Astrocyte of the hippocampus (primary cell): ENCODE measurements at places on chromosomes 5 and 9.

GRCh38 chr5:173800340-173800739, 87.8 kb upstream of the CPEB4 start:
- DNase-seq = peak; percentile 49

DNA sequence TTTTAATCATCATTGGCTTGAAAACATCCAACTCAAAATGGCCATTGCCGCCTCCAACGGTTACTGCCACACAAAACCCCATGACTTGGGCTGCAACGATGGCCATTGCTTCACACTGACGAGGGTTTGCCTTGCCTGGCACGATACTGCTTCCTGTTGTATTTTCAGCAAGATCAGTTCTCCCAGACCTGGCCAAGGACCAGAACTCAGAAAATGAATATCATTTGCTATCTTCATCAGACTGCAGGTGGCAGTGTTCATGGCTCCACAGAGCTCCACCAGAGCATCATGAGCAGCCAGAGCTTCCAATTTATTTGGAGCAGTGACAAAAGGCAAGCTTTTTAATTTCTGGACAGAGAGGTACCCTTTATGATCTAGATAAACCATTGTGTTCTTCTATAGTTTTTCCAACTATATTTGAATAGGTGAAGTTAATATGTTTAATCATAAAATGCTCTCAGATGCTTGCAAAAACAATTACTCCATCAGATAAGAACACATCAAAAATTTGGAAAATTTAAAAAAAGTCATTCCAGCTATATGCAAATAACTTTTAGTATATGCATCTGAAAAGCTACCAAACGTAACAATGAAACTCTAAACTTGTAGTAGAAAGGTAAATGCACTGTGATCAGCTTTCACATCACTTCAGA, 10.4 kb downstream of the AMACR start:
- DNase-seq = peak; percentile 85

DNA sequence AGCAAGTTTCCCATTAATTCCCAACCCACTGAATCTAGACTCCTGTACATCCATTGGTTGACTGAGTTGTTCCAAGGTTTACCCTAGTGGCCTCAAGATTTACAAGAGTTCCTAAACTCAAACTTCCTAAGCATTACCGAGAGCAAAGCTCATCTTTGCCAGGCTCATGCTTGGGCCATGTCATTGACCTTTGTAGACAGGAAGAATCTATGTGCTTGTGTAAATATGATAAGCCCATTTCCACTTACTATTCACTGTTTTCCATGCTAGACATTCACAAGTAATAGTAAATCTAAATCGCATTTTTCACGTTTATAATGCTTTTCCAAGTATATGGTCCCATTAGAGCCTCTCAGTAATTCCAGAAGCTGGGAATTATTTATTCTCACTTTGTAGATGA, 534.5 kb upstream of the CLINT1 start:
- no peak for DNase-seq

GRCh38 chr5:155884041-155884440, 442.9 kb upstream of the SGCD start:
- no peak for DNase-seq

DNA sequence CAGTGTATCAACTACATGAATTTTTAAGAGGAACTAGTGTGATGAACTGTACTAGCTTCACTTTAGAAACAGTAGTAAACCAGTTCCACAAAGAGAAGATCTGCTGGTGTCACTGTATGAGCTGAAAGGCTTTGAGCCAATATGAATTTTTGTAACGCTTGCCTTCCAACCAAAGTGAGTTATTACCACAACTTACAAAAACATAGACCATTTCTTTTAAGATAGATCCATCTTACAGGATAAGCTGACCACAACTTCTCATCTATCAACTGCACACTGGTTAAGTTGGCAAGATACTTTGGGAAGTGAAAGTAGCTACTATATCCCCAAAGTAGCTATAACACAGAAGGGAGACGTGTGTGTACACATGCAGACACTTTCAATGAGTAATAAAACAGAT, 849.6 kb upstream of the DMAC1 start:
- DNase-seq = peak; percentile 19

GRCh38 chr9:124551472-124552272, 44.5 kb upstream of the NR5A1 start:
- peak; percentile 88 for DNase-seq

DNA sequence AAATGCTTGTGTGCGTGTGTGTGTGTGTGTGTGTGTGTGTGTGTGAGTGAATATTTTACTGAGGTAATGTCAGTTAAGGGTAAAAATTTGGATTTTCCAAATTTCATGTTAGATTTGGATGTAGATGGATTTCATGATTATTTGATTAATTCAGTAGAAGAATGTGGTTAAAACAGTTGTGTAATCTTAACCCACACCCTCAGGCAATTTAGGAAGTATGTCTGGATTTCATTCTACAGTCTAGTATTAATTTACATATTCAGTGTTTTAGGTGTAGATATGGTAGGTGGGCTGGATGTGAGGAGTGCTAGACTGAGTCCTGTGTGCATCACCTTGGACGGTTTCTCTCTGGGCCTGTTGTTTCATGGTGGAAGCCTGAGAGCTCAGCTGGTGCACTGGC, 99.1 kb upstream of the CKMT2 start:
- no peak for DNase-seq

- peak; percentile 6 for DNase-seq
Observed at GRCh38 chr9:120066315-120066714, 513.7 kb downstream of the CDK5RAP2 start.

GRCh38 chr9:20880271-20880670, 151.2 kb downstream of the HACD4 start:
- no peak for DNase-seq

- no peak for DNase-seq
Observed at GRCh38 chr5:143077453-143078103, 307.4 kb downstream of the ARHGAP26 start.

DNA sequence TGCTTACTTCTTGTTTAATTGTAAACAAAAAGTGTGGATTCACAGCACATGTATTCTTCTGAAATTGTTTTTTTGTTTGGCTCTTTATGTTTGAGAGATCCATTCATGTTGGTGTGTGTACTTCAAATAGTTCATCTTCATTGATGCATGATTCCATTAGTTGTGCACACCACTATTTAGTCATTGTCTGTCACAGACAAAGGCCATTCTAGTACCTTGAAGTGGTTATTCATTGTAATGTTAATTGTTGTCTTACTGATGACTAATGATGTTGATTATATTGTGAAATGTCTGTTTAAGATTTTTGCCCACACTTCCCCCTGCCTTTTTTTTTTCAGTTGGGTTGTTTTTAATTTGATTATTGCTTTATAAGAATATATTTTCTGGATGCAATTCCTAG, 391.3 kb downstream of the DIRAS2 start:
- DNase-seq = no peak

DNA sequence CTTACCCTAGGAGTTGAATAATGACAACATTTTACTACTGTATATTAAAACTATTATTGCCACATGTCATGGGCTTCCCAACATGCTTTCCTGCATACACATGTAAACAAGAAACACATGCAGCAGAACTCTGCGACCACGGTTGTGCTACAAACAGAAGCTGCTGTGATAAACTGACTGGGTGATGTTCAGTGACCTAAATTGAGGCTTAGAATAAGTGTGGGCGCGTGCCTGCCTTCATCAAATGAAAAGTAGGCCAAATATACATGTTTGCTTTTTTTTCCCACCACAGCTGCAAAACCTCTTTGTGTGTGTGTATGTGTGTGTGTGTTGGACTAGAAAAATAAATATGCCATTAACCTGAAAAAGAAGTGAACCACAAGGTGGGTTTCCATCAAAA, 1202.1 kb downstream of the PTPRD start:
- DNase-seq = no peak

DNA sequence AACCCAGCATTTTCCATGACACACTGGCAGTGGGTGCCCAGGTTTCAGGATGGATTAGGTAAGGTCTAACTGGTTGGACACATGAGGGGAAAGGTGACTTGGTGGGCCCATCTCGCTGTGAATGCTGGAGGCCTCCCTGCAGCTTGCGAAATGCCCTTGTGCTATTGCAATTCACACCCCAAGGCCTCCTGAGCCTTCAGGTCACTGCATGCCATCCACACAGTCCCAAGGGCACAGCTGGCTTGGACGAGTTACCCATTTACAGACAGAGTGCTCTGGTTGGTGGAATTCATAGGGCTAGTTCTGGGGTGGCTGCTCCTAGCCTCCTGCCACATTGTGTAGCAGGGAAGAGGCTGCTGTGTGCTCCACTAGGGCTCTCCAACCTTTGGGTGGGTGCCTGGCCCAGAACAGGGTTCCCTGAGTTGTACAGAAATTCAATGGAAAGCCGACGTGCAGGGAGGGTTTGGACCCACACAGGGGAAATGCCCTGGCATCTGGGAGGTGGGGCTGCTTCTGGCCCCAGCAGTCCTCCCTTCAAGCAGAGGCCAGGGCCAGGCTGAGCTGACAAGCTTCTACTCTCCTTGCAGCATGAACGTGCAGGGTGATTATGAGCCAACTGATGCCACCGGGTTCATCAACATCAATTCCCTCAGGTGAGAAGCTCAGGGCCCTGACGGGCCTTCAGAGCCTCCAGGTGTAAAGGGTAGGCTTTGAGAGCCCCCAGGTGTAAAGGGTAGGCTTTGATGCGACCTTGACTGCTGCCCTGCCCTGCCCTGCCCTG, 54.3 kb downstream of the ASS1 start:
- no peak for DNase-seq

GRCh38 chr5:20649966-20650365, 662.0 kb upstream of the CDH18 start:
- DNase-seq = no peak

DNA sequence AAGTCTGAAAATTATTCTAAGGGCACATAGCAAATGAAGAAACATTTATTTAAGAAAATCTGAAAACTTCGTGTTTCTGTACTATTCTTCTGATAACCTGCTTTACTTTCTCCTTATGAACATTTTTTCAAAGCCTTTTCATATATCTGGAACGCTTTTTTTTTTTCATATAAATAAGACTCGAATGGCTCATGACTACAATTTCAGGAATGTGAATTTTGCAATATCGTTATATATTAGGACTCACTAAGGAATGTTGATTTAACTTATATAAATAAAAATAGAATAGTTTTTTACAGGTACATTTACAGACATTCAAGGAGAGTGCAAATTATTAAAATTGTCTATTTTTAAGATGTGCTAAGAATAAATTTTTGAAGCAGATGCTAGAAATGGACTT, 42.9 kb downstream of the GPBP1 start:
- peak; percentile 28 for DNase-seq

DNA sequence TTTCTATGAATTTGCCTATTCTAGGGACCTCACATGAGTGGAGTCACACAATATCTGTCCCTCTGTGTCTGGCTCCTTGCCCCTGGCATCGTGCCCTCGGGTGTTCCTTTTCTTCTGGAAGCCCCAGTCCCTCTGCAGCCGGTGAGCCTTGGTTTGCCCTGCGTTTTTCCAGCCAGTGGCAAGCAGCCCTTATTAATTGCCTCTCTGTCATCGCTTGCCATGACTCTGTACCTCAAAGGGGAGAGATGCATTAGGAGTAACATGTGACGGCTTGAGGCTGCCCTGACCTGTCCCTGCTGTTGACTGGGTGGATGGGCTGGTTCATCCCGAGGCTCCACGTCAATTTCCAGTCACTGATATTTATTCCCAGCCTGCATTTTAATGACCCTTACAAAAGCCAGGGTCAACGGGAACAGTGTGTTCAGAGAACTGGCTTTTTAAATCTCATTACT, 87.3 kb downstream of the CFAP90 start:
- DNase-seq = peak; percentile 46

DNA sequence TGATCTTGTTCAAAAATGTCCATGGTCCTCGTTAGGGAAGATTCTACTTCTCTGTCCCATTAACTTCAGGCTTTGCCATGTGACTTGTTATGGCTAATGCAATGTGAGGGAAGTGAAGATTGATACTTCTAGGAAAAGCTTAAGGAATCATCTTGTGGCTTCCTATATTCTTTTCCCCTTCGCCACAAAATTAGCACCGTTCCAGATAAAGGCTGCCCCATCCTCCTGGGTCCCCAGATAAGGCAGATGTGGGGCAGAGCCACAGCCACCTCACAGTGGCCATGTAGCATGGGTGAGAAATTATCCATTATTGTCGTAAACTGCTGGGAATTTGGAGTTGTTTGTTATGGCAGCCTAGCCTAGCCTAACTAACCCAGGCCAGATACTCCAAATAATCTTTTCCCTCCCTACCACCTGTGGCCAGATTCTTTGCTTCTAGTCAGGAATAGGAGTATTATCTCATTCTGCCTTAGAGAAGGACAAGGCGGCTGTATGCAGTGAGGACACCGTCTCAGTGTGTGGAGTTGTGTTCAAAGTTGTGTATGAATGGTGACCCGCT, 31.9 kb upstream of the BOD1 start:
- DNase-seq = no peak

DNA sequence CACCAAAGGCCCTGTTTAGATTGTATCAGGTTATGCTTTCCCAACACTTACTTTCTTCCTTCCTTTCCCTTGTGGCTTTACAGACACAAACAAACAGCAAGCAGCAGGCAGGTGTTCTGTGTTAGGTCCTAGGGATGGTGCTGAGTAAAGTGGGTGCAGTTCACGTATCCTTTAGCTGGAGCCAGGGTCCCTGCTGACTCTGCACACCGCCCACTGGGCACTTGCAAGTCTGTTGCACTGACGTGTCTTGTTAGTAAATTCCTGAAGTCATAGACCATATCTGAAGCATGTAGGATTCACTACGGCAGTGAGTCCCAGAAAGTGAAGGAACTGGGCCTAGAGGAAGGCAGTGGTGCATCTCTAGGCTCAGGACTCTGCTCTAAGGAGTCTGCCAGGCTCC, 96.5 kb downstream of the DAPK1 start:
- DNase-seq = no peak

GRCh38 chr9:84917366-84918070, 248.0 kb downstream of the NTRK2 start:
- no peak for DNase-seq

GRCh38 chr5:123066016-123066415, 23.0 kb upstream of the PRDM6 start:
- no peak for DNase-seq

- DNase-seq = no peak
Observed at GRCh38 chr5:139167063-139167462, 31.1 kb downstream of the SIL1 start.

- DNase-seq = no peak
Observed at GRCh38 chr9:135419106-135419505, 60.5 kb upstream of the PPP1R26 start.

DNA sequence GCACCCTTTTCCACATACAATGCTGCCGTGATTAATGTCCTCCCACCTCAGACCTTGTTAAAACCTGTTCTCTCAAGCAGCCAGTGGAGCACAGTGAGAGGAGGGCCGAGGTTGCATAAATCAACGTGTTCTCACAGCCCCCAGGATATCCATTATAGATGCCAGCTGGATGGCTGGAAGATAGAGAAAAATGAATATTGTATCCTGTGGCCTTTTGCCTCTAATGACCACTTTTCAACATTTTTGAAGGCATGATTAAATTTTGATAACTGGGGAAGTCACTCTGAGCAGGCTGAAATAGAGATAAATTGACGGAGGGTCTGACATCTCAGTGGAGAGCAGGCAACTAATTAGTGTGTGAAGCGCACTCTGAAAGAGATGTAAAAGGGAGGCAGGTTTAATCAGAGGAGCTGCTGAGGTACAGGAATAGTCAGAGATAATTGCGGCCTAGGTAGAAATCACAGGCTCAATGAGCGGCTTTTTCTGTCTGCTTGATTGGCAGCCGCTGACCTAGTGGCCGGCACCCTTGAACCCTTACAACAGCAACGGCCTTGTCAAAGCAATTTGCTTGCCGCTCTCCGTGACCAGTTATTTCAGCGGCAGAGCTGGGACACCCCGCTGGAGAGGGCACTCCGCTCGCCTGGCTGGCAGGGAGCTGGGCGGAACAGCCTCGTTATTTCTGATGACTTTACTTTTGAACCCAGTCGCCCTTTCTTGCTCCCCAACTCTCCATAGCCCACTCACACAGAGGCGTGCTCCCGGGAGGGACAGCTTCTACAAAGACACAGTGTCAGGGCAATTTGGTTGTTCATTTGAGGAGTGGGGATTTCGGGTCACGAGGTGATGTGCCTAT, 560.7 kb downstream of the PSAT1 start:
- DNase-seq = no peak
